ENCODE measurements at places on chromosomes 16 and 17. TPM values are rescaled to one million over a fixed set of nuclear protein-coding genes. Genes with fewer than 3 reads are reported as not detected.

The KIF1C gene
- 49.6 TPM for total RNA-seq

The SCARF1 gene
- 0.44 TPM for total RNA-seq

The KRT39 gene
- total RNA-seq, result 0.11 TPM

The OMG gene
- 0.11 TPM for total RNA-seq

The EVPLL gene
- total RNA-seq, result not detected

The CYTH1 gene
- total RNA-seq, result 9.0 TPM

The ARHGDIG gene
- 0.12 TPM for total RNA-seq

The TEKT5 gene
- not detected for total RNA-seq
